ENCODE measurements at places on chromosomes 13 and 19.

DNA sequence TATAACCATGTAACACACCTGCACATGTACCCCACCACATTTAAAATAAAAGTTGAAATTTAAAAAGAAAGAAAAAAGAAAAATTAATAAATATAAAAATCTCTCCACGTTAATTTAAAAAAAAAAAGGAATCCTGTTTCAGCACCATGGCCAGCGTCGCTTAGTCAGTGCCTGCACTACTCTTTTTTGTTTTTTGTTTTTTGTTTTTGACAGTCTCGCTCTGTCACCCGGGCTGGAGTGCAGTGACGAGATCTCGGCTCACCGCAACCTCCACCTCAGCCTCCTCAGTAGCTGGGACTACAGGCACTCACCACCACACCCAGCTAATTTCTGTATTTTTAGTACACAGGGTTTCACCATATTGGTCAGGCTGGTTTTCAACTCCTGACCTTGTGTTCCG, 835.9 kb downstream of the UQCRFS1 start:
- DNase-seq = no peak

DNA sequence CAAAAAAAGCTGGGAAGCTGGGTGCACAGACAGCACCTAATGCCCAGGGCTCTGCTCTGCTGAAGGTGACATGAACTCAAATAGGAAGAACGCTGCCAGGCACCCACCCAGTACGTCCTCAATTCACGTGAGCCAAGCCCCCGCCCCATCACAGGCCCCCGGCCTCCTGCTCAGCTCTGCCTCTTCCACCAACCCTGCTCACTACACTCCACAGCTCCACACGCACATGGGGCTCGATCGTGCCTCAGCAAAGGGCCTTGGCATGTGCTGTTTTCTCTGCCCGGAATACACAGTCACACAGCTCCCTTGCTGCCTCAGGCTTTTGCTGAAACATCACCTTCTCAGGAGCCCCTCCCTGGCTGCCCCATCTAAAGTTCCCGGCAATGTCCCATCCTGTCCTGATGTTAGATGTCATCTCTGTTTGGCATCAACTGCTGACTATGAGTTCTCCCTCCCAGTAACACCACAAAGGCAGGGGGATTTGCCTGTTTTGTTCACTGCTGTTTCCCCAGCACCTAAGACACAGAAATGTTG, 2.3 kb downstream of the ATP13A1 start:
- DNase-seq = no peak

GRCh38 chr13:113050734-113051431, 54.7 kb upstream of the F7 start:
- DNase-seq = no peak

- DNase-seq = no peak
Measured at GRCh38 chr13:64936879-64937278, 2293.3 kb downstream of the PCDH9 start.

GRCh38 chr13:27321468-27322431, 51.1 kb downstream of the RASL11A start:
- DNase-seq = no peak

- DNase-seq = peak; percentile 65
Measured at GRCh38 chr13:82747958-82748357, 1134.3 kb downstream of the SLITRK1 start.

DNA sequence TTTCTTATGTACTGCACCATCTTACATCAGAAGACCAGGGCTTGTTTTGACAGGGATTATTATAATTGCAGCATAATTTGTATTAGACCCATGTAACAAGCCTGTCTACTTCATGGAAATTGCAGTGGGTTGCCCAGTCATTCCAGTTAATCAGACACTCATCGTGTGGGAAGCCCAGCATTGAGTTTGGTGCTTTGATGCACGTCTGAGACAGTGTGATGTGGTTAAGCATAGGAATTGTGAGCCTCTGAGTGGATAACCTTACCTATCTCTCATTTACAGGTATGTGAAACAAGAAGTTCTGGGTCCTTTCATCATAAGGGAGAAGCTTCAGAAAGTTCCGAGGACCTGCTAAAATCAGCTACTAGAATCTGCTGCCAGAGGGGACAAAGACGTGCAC, 12.8 kb downstream of the RGCC start:
- DNase-seq = no peak

DNA sequence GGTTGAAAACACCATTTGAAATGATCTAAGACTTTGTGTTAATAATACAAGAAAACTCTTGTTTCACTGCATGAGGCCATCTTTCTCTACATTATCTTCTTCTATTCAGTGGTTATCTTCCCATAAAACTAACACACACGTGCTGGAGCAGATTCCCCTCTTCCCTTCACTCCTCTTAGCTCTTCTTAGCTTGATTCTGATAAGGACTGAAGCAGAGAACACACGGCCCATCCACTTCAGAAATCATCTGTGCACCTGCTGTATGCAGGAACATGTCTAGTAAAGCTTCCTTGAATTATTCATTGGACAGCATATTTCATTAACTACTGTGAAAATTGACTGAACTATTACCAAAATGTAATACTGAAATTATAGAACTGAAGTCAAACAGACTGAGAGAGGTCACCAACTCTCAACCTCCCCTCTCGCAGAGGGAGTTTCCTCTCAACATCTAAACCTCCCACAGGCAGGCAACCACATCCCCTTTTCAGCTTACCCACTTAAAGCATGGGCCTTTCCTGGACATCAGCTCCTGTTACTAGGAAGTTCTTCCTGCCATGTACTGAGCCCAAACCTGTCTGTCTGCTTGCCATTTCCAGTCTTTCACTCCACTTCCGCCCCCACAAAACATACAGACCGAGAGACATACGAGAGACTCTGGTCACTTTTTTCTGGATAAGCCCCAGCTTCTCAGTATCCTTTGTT, 113.9 kb downstream of the CRYL1 start:
- no peak for DNase-seq

GRCh38 chr19:33248954-33249613, 23.4 kb upstream of the SLC7A10 start:
- DNase-seq = no peak

DNA sequence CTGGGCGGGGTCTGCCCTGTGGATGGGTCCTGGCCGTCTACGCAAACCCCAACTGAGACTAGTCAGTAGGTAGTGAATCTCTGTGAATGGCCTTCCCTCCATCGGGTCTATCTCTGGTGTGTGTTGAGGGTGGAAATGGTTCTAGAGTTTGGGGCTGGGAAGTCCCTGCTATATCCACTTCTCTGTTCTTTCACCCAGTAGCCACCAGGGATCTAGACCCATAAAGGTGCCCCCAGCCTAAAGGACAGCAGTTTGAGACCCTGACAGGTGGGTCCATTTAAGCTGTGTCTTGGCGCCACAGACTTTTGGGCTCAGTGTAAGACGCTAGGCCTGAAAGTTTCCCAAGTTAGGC, 57.7 kb downstream of the ZNF568 start:
- DNase-seq = no peak

- DNase-seq = no peak
Measured at GRCh38 chr13:110714797-110715394, 1.4 kb downstream of the ING1 start.

DNA sequence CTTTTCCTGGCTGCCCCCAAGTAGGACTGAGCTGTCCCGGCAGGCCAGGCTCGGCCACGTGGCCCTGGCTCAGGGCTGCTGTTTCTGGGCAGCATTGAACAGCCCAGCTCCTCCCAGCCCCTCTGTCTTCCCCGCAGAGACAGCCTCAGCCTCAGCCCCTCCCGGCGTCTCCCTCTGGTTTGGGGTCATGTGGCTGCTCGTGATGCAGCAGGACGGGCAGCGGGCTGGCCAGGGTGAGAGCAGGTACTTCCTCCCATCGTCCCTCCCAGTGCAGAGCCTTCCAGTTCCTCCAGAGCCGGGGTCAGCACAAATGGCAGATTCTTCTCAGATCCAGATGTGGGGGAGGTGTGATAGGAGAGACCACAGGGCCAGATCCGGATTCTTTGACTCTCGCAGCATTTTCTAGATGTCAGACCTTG, 114.6 kb downstream of the KDM4B start:
- DNase-seq = no peak

DNA sequence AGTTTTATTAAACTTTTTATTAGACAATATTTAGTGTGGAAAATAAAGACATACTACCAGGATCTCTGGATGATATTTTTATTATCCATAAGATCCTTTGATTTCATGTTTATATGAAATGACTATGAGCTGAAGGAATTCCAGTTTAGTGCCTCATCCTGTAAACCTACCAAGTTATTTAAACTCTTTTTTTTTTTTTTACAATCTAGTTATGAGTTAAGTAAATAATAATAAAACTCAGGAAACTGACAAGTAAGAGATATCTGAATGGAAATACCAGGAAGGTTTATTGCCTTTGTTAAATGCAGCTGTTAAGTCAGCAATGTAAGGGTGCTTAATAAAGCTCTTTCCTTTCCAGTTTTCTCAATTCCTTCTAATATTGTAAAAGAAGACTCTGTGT, 53.9 kb downstream of the RXFP2 start:
- peak; percentile 56 for DNase-seq

DNA sequence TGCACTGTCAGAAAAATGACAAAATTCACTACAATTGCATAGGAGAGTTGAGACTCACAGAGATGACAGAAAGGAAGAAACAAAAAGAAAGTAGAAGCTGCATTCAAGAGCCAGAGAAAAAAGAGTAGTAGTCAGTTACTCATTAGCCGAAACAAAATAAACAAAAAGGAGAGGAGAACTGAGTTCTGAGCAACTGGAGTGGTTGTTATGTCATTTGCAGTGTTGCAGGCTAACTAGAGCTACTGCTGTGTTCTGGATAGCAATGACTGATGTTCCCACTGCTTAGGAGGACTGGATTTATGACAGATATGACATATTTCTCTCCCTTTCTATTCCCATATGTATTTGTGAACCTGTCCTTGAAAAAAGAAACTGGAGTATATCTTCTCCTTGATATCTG, 482.6 kb downstream of the RFC3 start:
- DNase-seq = no peak

DNA sequence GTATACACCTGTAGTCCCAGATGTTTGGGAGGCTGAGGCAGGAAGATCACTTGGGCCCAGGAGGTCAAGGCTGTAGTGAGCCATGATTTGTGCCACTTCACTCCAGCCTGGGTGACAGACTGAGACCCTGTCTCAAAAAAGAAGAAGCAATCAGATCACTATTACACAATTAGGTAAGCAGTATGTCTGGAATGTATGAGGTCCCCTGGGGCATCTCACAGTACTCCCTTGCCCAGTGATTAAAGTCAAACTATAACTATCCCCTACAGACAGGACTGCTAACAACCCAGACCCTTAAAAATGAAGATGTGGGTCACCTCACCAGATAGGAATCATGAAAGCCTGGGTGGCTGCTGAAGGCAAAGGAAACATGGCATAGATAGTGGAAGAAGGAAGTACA, 9.4 kb upstream of the PAN3 start:
- no peak for DNase-seq

GRCh38 chr13:74575729-74576125, 441.5 kb upstream of the KLF12 start:
- no peak for DNase-seq

GRCh38 chr13:46288570-46289259, 77.0 kb downstream of the LRRC63 start:
- DNase-seq = no peak

DNA sequence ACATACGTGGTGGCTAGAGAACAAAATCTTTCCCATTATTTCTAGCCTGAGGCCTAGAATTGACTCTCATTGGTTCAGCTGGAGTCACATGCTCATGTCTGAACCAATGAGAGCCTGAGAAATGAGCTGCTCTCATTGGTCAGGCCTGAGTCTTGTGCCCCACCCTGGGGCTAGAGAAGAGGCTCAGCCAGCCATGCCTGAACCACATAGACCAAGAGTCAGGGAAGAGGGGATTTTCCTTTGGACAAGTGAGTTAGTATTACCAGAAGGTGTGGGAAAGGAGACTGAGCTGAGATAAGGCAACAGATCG, 6.9 kb downstream of the FXYD5 start:
- no peak for DNase-seq

GRCh38 chr13:114022309-114022669, 48.4 kb upstream of the C13orf46 start:
- no peak for DNase-seq

DNA sequence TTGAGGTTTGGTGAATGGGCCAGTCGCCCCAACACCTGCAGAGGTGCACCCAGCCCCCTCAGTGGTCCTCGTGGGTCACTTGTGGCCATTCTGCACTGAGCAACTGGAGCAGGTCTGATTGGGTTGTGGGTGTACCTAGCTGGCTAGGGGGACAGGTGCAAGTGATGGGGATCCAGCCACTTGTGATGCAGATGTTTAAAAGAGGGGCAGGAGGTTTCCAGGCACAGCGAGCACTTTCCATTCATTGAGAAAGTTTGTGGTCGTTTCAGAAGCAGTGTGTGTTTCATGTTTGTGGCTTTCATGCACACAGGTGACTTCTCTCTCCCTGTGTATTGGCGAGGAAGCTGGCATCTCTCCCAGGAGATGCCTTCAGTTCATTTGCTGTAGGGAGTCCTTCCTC, 34.7 kb downstream of the TSSK6 start:
- DNase-seq = no peak
